Activated T-cell treated with anti-CD3 and anti-CD28 coated beads, Interleukin-2, amount 50 U/mL, for 4 hours (primary cell): ENCODE measurements at places on chromosomes 6 and 20.

DNA sequence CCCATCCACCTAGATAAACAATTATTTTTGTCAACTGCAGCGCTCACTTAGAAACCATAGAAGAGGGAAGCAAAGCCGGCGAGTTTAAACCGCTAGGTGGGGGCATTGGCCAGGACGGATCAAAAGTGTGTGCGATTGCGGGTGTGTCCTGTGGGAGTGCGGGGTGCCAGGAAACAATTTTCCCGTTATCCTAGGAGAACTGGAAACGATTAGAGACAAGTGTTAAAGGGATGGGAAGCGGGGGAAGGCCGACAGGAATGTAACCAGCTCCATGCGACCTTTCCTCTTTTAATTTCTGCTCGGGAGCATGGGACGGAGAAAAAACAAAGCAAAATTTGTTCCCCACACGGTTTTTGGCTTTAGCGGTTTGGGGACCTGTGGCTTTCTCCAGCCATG, 2.8 kb upstream of the HTR1B start:
- DNase-seq: no peak

DNA sequence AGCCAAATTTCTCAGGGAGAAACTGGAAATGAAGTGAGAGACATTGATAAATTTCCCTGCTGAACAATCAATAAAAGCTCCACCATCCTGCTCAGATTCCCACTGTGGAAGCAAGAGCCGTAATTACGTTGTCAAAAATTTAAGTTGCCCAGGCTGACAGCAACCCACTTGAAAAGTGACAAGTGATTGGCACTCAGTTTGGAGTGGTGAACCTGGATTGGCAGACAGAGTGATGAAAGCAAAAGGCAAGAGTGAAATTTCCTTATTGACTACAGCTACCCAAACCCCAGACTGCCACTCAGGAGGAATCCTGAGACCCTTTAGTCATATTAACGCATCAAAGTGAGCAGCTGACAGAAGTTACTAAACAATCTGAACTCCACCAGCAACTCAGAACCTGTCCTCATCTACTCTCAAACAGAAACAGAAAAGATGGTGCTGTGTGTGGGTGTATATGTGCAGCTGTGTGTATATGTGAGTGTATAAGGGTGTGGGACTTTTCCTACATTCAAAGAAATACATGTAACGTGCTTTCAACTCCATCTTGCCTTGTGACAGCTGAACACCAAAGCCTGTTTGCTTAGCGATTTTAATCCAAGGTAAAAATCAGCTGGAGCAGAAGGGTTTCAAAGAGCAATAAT, 157.4 kb downstream of the PKHD1 start:
- no peak for DNase-seq

- DNase-seq: no peak
These were observed 73.1 kb downstream of the OPN5 start for GRCh38 chr6:47854971-47855370.

- no peak for DNase-seq
These were observed 4.3 kb upstream of the DCBLD1 start for GRCh38 chr6:117477988-117478852.

DNA sequence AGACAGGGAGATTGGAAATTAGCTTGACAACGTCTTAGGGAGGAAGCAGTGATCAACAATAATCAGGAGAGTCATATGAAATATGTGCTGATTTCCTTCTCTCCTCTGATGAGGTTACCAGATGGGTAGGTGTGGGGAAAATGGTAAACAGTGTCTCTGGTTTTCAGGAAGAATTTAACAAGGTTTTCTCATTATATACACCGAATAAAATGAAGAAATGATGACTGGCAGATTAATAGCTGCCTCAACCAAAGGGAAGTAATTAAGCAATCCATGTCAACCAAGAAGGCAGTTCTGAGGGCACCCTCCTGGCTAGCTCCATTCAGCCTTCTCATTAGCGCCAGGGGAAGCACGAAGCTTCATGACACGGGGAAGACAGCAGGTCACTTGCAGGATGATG, 12.7 kb upstream of the RAMACL start:
- DNase-seq: no peak

GRCh38 chr20:50431066-50431450, 79.1 kb upstream of the PTPN1 start:
- DNase-seq: no peak

- no peak for DNase-seq
These were observed 23.5 kb downstream of the ILRUN start for GRCh38 chr6:34673064-34673463.

DNA sequence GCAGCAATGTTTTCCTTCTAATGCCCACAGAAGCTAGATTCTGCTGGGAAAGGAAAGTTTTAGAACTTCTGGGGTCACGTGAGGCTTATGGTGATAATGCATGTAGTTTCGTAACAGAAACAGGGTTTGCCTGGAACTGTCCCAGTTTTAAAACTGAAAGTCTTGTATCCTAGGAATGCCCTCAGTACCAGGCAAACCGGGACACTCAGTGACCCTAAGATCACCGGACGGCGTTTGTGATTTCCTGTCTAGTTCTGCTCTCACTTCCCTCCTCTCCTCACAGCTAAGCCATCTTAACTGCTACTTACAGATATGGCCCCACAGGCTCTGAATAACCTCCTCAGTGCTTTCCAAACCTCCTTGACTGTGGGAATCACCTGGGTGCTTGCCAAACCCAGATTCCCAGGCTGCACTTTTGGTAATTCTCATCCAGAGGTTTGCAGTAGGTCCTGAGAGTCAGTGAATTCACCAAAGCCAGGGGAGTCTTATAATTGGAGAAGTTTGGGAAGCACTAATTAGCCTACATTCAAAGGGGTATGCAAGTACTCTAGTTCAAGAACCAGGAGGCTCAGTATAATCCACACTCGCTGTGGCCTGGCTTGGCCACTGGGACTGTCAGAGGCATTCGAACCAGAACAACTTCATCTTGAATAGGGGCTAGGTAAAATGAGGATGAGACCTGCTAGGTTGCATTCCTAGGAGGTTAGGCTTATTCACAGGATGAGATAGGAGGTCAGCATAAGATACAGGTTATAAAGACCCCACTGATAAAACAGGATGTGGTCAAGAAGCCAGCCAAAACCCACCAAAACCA, 231.6 kb upstream of the MYLIP start:
- no peak for DNase-seq

- no peak for DNase-seq
These were observed 195.0 kb downstream of the KHDC1L start for GRCh38 chr6:73030257-73030656.

GRCh38 chr6:29791786-29792122, 35.9 kb upstream of the HLA-G start:
- no peak for DNase-seq
